CD4-positive, alpha-beta T cell treated with Interleukin-21 for 1 hour (primary cell): ENCODE measurements at places on chromosomes 13 and 19.

- no peak for DNase-seq
Measured at GRCh38 chr13:85661675-85662074, 137.5 kb downstream of the SLITRK6 start.

GRCh38 chr13:23740002-23740401 lies 149.2 kb downstream of the MIPEP start:
- DNase-seq, result no peak

DNA sequence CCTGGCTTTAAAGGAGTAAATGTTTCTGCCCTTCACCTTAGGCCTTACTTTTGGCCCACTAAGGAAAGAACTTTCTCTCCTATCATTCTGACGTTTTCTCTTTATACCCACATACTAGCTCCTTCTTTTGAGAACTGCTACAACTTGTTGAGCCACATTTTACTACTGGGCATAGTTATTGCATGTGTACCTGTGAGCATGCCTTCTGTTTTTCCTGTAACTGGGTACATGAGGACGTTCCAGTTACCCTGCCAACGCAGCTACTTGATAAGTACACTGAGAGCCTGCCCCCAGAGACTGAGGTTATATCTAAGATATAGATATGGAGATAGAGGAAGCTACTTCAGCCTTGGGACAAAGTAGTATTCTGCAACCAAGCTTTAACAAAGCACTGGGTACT lies 3.5 kb downstream of the CCDC169 start:
- DNase-seq, result no peak

- DNase-seq, result no peak
Measured at GRCh38 chr13:71213252-71213821, 653.7 kb downstream of the DACH1 start.

- peak; percentile 52 for DNase-seq
Measured at GRCh38 chr19:55454787-55455243, 6.6 kb downstream of the ISOC2 start.

- no peak for DNase-seq
Measured at GRCh38 chr13:38590230-38590629, 96.6 kb upstream of the FREM2 start.

DNA sequence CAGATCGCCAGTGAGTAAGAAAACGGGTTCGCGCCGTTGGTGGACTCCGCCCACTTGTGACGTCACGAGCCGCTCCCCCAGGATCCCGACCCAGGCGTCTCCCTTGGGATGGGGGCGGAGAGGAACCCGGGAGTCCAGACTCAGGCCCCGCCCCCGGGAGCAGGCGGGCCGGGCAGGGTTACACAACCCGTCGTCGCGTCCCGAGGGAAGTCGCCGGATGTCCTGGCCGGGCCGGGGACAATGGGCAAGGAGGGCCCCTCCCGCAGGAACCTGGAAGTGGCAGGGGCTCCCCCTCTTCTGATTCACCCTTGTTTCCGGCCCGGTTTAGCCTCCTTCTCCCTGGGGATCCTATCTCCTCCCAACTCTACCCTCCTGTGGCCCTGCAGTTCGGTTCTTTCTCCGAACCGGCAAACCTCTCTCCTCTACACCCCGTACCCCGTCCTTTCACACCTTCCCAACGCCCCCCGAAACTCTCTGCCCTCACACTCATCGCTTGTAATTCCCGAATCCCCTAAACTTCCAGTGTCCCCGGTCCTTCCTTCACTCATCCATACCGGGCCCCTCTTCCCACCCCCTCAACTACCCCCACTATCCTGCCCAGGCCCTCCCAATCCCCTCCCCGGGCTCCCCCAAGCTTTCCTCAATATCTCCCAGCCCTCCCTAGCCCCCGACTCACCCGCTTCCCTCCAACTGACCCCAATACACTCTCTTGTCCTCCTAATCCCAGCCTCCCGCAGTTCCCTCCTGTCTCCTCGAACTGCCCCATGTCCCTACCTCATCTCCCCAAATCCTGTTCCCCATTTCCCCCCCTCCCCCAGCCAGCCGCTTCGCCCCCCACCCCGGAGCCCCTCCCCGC lies 20.0 kb upstream of the ERCC1 start:
- DNase-seq, result peak; percentile 68

- DNase-seq, result no peak
Measured at GRCh38 chr19:45816236-45817009, 1.3 kb upstream of the RSPH6A start.

- DNase-seq, result no peak
Measured at GRCh38 chr13:108964606-108965005, 335.2 kb downstream of the MYO16 start.

DNA sequence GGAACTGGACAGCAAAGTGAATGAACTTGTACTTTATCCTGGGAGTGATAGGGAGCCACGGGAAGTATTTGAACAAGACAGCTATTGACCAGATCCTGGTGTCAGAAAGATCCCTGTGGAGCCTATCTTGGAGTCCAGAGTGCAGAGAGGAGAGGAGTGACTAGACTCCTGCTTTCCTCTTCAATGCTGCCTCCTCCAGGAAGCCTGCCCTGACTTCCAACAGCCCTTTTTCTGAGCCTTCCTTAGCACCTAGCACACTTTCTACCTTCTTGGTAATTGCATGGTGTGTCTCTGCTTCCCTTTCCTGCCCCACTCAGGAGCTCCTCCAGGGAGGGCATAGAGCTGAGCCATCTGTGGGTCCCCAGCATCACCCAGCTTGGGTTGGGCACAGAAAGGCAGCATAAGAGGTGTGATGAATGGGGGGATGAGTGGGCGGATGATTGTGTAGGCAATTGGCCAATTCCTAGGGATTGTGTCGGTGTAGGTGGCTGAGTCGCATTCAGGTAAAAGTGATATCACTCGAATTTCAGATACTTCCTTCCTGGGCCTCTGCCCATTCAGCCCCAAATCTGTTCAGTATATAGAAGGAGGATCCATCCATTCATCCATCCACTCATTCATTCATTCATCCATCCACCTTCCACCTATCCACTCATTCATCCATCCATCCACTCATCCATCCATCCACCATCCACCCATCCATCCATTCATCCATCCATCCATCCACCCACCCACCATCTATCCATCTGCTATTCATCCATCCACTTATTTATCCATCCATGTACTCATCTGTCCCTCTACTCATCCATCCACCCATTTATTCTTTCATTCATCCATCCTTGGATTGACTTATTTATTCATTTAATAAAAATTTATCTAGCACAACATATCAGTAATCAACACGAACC lies 26.9 kb downstream of the CYP4F22 start:
- no peak for DNase-seq

GRCh38 chr19:29365836-29366417 lies 153.0 kb upstream of the UQCRFS1 start:
- DNase-seq, result no peak

- DNase-seq, result no peak
Measured at GRCh38 chr13:25046985-25047511, 48.9 kb upstream of the PABPC3 start.

DNA sequence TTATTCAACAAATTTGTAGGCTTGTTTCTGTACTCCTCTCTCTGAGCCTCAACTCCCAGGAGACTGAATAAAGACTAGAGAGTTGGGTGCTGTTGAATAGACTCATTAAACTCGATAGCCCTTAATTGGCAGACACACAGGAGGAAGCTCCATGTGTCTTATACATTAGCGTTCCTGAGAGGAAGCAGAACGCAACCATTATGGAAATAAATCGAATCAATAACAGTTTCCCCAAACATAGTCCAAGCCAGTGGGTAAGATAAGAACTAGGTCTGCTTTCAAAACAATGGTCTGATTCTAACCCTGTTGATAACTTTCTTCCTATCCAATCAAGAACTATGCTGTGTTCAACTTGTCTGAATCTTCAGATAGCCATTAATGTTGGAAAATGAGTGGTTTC lies 118.1 kb upstream of the FNDC3A start:
- DNase-seq, result no peak

GRCh38 chr19:47651691-47652090 lies 42.8 kb downstream of the BICRA start:
- no peak for DNase-seq

GRCh38 chr13:20738616-20739015 lies 35.1 kb downstream of the IL17D start:
- no peak for DNase-seq

GRCh38 chr19:45075301-45076028 lies 813 bp downstream of the ZNF296 start:
- DNase-seq, result peak; percentile 62

DNA sequence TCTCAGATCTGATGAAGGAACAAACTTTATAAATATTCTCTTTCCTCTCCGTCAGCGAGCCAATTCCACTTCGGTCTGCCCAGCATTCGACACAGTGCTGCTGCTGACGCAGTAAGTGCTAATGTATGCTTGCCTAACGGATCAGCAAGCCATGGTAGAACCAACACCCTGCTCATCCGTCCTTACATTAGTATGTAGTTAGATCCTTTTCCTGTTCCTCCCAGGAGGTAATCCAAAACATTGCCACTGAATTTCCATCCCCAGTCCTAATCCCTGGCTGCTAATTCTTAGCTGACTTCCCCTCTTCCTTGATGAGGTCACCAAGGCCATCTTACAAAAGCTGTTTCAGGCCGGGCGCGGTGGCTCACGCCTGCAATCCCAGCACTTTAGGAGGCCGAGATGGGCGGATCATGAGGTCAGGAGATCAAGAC lies 88.0 kb downstream of the STARD13 start:
- no peak for DNase-seq

- no peak for DNase-seq
Measured at GRCh38 chr19:10617409-10618121, 7.8 kb upstream of the SLC44A2 start.

DNA sequence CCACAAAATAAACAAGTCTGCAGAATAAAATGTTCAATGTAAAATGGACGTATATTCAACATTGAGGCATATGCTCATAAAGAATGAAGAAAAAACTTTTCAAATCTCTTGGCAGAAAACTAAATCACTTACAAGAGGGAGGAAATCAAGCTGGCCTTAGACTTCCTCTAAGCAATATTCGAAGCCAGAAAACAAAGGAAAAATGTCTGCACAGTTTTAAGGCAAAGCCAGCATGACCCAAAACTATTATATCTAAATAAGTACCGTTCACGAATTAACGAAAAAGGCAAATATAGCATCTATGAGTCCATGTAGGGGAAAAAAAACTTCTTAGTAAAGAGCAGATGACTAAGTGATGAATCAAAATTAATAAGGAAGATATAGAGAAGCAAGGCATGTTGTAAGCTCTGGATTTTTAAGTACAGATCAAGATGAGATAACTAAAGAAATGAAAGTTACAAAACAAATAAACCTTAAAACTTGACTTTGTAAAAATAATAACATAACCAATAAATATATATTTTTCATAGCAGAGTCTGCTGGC lies 101.3 kb downstream of the KCNRG start:
- no peak for DNase-seq

- no peak for DNase-seq
Measured at GRCh38 chr13:46104868-46105267, at the start of gene CPB2. Gene CPB2 (minus strand): TSS chr13:46105033. CDS start chr13:46105009, 24 bp downstream.

- DNase-seq, result no peak
Measured at GRCh38 chr19:54063350-54064116, at the start of gene VSTM1. Gene VSTM1 (minus strand): TSS chr19:54063897. CDS start chr19:54063777, 120 bp downstream.

DNA sequence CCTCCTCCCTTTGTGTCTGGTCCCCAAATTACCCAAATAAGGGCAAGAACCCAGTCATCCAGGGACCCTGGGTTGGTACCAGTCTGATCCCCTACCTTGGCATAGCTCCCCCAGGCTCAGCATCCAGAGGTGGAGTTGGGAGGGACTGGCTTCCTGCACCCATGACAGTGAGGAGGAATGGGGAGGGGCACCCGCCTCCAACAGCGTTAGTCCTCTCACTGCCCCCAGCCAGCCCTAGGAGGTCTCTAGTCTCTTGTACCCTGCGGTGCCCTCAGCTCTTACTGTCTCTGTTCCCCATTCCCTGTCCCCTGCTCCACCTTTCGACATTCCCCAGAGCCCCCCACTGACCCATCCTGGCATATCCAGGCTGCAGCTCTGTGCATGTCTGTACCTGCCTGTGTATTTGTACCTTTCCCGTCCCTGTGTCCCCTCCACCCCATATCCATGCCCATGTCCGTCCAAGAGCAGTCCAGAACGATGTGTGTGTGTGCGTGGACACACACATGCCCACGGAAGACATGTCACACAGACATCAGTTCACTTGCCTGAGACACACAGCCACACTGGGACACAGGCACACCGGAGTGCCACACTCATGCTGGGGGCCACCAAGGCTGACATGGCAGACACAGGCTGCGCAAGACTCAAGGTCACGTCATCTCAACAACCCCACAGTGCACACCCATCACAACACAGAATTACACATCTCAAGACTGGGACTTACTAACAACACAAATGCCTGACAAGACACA lies 17.8 kb downstream of the ERFL start:
- no peak for DNase-seq

- no peak for DNase-seq
Measured at GRCh38 chr13:46369506-46370277, 17.4 kb downstream of the RUBCNL start.

DNA sequence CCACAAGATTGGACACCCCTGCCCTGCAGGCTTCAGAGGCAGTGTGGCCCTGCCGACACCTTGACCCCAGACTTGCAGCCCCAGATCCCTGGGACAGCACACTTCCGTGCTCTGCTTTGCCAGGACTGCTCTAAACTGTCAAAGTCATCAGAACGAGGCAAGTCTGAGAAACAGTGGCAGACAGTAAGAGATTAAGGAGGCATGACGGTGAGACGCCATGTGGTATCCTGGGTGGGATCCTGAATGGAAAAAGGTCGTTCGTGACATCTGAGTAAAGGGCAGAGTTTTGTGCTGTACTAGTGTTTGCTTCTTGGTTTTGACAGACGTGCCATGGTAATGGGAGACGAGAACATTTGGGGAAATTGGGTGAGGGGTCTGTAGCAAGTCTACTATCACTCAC lies 13.8 kb downstream of the ZNF579 start:
- DNase-seq, result no peak

GRCh38 chr13:26583662-26584061 lies 26.2 kb downstream of the WASF3 start:
- DNase-seq, result no peak

- DNase-seq, result no peak
Measured at GRCh38 chr19:33580645-33581037, 41.1 kb upstream of the CHST8 start.

DNA sequence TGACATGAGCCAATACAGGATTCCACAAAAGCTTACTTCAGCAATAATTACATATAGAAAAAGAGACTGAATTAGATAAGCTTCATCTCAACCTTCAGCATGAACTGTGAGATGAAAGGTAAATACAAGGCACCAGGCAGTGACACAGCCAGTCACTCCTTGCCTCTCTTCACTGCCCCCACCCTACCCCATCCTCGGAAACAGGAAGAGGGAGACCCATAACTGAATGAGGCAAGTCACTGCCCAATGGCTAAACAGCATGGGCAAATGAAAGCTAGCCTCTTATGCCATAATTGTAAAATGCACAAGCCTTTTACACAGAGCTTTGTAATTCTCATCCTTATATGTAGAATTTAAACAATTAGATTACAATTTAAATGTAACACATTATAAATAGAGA lies 1.7 kb downstream of the ZNF160 start:
- DNase-seq, result no peak

DNA sequence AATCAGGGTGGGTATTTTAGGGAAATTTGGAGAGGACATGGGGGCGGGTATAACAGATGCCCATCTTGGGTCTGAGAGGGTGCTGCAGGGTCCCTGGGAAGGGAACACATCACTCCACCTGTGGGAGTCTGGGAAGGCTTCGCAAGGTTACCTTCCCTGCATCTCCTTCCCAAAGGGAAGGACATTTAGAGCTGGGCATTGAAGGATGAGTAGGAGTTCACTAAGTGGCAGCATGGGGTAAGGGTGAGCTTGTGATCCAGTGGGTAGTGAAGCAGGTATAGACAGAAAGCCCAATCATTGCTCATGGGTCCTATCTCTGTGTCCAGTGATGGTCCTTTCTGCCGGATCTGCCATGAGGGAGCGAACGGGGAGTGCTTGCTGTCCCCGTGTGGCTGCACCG lies 13.2 kb downstream of the MARCHF2 start:
- DNase-seq, result no peak

GRCh38 chr13:90281709-90282108 lies 1065.8 kb upstream of the MIR17HG start:
- DNase-seq, result no peak
